Peyer's patch (tissue), 4 donors: ENCODE measurements at places on chromosomes 16 and 17. TPM values are rescaled to one million over a fixed set of nuclear protein-coding genes. Genes with fewer than 3 reads are reported as not detected.

- DNase-seq = no peak
These were observed 313.7 kb downstream of the MAF start for GRCh38 chr16:79286646-79287423.

DNA sequence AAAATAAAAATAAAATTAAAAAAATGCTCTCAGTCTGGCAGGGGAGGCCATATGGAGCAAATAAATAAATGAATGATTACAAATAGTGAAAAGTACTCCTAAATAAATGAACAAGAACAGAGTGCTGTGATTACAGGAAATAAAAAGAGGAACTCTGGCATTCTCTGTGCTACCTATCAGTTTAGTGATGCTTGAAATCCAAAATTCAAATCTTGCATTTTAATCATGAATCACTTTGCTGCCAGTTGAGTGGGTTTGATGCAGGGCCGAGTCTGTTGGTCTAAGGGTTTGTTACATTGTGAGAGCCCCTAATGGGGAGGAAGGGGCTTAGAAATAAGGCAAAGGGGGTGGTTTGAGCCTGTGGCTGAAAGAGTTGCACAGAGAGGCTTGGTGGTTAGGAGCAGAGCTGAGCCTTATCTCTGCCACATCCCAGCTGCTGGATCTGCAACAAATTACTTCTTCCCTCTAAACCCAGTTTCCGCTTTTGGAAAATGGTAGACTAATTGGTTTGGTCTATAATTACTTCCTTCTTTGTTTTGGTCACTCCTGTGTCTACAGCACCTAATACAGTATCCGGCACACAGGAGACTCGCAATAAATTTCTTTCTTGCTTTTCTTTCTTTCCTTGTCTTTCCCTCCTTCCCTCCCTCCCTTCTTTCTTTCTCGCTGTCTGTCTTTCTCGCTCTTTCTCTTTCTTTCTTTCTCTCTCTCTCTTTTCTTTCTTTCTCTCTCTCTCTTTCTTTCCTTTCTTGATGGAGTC, 6.3 kb upstream of the ABCC1 start:
- no peak for DNase-seq

GRCh38 chr16:84194470-84195200, 3.7 kb downstream of the ADAD2 start:
- DNase-seq = peak; percentile 73

- peak; percentile 77 for DNase-seq
These were observed 90.7 kb downstream of the TIMM22 start for GRCh38 chr17:1087381-1088241.

GRCh38 chr16:57773019-57773418, 29.3 kb downstream of the KIFC3 start:
- no peak for DNase-seq

- DNase-seq = no peak
These were observed 66.7 kb downstream of the TANGO6 start for GRCh38 chr16:68910051-68910450.

DNA sequence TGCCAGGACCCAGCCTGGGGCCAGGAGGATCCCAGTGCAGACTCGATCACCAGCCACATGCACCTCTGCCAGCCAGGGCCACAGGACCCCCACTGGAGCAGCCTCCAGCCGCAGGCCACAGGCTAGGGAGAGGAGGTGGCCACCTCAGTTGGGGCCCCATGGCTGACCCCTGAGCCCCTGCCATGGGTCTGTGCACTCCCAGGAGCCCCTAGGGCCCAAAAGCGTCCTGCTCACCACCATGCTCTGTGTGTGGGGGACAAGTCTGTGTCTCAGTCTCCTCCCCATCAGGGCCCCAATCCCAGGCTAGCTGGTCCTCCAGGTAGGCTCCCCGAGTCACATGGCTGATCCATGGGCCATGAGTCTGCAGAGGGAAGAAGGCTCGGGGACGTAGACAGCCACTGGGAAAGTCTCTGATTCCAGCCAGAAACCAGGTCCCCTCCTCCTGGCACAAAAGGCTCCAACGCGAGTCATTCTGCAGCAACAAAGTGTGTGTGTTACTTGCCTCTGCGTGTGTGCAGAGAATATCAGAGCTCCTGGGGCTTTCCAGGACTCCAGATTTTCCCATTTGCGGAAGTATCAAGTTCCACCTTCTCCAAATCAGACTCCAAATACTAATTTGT, 6.1 kb upstream of the PRSS8 start:
- DNase-seq = no peak

DNA sequence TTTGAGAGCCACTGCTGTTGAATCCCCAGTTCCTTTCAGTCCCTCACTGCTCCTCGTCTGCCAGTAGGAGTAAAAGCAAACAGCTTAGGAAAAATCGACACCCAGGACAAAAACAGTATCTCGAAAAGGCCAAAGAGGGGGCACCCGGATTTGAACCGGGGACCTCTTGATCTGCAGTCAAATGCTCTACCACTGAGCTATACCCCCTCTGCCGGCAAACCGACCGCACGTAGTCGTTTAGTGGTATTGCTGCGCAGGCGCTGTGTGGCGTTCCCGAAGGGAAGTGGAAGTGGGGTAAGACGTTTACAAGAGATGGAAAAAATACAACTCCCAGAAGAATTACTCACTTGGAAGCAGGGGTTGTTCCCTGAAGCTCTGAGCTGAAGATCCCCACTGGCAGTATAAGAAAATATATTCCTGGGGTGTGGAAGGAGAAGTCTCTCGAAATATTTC, 2.2 kb upstream of the PLXDC1 start:
- peak; percentile 96 for DNase-seq

- no peak for DNase-seq
These were observed 84.5 kb downstream of the WNT3 start for GRCh38 chr17:46733837-46734475.

DNA sequence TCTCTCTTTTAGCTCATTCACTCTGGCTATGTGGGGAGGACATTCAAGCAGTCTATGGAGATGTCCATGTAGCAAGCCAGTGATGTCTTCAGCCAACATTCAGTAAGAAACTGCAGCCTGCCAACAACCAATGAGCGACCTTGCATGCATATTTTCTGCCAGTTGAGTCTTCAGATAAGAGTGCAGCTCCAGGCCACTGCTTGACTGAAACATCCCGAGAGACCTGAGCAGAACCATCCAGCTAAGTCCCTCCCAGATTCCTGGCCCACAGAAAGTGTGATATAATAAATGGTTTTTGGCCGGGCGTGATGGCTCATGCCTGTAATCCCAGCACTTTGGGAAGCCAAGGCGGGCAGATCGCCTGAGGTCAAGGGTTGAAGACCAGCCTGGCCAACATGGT, 10.5 kb upstream of the C17orf58 start:
- no peak for DNase-seq

- DNase-seq = no peak
These were observed 573.0 kb upstream of the C16orf82 start for GRCh38 chr16:26493751-26494150.

DNA sequence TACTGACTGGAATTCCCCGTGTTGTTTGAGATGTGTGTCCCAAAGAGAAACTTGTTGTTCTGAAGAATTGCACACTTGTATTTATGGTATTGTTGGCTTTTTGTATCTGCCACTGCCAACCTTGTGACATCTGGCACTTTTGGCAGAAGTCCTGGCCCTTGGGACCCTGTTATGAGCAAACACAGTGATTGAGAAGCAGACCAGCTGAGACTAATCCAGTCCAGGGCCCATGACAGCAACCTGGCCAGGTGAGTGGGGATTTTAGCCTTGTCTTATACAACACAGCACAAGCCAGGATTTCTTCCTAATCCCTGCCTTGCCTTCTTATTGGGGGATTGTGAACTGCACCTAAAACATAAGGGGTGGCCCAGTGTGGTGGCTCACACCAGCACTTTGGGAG, 80.0 kb downstream of the NTN1 start:
- no peak for DNase-seq

- DNase-seq = peak; percentile 52
These were observed 73.5 kb downstream of the CYTH1 start for GRCh38 chr17:78708510-78708973.

DNA sequence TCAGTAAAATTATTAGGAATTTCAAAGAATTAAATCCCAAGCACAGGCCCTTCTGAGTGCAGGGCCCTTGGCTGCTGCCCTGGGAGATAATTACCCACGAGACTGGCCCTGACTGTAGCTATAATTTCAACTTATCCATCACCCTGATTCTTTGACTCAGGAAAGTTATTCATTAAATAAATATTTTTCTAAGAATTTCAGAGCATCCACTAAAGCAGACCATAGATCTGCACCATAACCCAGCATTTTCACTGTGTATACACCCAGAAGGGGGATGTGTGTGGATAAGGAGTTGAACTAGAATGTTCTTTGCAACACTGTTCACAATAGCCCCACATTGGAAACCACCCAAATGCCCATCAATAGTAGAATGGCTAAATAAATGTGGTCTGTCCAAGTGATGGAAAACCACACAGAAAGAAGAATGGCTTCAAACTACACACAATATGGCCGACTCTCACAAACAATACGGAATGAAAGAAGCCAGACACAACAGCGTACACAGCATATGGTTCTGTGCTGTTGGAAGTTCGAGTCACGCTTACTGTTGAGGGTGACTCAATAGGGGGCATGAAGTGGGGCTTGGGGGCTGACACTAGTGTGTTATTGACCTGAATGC, 33.9 kb upstream of the MEAK7 start:
- no peak for DNase-seq

GRCh38 chr16:86960266-86960665, 356.9 kb downstream of the C16orf95 start:
- DNase-seq = no peak

- DNase-seq = no peak
These were observed 1.1 kb downstream of the P4HB start for GRCh38 chr17:81858967-81859905.

GRCh38 chr17:81027591-81028505, 7.1 kb upstream of the BAIAP2 start:
- DNase-seq = peak; percentile 46

DNA sequence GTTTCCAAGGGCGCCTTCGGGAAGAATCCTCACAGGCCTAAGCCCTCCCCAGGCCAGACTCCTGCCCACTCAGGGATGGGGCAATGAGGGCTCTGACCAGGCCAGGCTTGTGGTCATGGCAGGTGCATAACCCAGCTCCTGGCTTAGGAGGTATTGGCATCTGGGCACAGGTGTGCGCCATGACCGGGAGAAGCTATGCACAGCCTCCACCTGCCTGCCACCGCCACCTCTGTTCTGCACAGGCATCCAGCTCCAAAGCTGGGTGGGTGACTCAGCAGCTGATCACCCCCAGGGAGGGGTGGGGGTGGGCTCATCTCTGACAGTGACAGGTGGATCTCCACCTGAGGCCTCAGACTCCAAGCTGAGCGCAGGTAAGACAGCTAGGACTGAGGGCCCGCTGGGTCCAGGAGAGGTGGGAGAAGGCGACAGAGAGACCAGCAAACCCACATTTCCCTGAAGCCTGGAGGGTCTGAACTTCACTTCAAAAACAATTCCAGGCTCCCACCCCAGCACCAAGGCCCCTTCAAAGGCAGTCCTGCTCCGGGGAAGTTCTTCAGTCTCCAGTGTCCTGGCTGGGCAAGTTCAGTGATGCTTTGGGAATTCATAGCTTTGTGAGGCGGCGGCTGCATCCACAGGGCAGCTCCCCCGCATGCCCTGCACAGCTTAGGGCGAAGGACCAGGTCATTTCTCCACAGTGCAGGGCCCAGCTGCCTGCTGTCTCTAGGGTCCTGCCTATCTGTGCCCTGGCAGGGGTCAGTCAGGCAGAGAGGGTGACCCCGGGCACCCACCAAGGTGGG, 121.6 kb upstream of the SMURF2 start:
- peak; percentile 43 for DNase-seq

DNA sequence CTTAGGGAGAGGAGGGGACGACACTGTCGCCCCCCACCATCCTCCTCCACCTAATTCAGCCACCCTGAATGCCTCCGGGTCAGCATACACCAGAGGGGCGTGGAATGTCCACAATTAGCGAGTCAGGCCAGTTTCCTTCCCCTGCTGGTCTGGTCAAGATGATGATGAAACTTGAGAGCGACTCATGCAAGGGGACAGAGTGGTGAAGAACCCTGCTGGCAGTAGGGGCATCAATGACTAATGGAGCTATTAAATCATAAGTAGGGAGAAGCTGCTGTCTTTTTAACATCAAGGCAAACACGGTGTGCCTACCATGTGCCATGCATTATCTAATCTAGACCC, 7.2 kb downstream of the SPACA3 start:
- no peak for DNase-seq

DNA sequence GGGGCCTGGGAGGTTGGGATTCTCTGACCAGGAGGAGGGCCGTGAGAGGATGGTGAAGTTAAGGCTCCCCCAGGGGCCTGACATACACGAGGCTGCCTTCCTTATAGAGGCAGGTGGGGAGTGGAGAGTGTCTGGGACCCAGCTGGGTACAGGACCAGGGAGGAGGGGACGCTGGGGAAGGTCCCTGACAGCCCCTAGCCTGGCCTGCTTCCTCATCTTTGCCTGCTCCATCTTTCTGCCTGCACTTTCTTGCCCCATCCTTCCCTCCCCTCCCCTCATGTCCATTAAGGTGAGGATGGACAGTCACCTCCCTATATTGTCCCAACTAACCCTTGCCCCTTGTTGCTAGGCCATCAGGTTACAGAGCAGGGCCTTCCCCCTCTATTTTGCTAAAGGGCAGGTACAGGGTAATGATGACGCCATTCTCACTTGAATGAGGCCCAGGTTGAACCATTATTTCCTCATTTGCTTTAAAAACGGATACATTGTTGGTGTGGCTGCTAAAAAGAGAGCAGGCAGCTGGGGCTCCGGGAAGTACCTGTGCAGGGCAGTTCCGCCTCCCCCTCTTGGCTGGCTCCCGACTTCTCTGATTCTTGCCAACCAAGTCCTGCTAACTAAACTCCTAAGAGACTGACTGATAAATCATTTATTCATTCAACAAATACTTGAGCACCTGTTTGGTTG, 1.3 kb downstream of the C17orf99 start:
- DNase-seq = peak; percentile 79

- DNase-seq = no peak
These were observed 23.9 kb downstream of the HIGD1B start for GRCh38 chr17:44871556-44871955.

- DNase-seq = no peak
These were observed 7.5 kb downstream of the SNTB2 start for GRCh38 chr16:69194488-69194887.

GRCh38 chr16:68643847-68644246, 1.3 kb upstream of the CDH3 start:
- DNase-seq = no peak

Gene PRDM7
- not detected for total RNA-seq

Gene C16orf92
- total RNA-seq = not detected

Gene TEX19
- not detected for total RNA-seq

Gene KRT13
- not detected for total RNA-seq

Gene CCL3
- 5.8 TPM for total RNA-seq

Gene MT1X
- total RNA-seq = 1,155 TPM

Gene MT1H
- total RNA-seq = 5.8 TPM

Gene MYH1
- not detected for total RNA-seq
